Activated CD4-positive, alpha-beta T cell treated with anti-CD3 and anti-CD28 coated beads, Interleukin-2, amount 50 U/mL, for 4 hours (primary cell): ENCODE measurements at places on chromosomes 5 and 9.

DNA sequence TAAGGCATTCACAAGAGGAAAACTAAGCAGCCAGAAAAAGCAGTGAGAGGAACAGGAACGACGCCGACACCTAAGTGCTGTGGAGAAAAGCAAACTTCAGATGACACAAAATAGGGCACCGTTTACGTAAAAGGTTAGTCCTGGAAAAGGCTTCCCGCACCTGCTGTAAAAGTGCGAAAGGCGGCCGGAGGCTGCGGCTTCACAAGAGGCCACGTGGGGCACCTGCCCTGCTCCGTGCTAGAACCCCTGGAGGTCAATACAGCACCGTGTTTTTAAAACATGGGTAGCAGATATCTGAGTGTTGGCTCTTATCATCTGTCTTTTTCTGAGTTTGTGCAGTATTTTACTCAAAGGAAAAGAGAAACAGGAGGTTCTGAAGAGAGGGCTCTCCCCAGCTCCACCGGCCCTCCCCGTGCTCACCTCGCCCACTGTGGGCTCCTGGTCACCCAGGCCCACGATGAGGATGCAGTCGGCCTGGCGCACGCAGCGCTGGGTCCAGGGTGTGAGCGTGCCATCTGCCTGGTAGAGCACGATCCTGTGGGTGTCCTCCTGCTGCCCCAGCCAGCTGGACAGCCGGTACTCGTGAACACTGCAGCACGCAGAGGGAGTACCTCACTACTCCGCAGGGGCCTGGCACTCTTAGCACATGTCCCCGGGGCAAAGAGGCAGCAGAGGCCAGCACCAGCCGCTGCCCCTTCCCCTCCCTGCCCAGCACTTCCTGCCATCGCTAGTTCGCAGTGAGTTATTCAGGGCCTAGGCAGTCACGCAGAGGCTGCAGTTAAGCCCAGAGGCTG lies 21.0 kb upstream of the NSMF start:
- DNase-seq, result no peak

- no peak for DNase-seq
These were observed 43.2 kb downstream of the MRPL36 start for GRCh38 chr5:1756481-1756880.

- DNase-seq, result no peak
These were observed 2.4 kb downstream of the CD180 start for GRCh38 chr5:67194166-67194565.

DNA sequence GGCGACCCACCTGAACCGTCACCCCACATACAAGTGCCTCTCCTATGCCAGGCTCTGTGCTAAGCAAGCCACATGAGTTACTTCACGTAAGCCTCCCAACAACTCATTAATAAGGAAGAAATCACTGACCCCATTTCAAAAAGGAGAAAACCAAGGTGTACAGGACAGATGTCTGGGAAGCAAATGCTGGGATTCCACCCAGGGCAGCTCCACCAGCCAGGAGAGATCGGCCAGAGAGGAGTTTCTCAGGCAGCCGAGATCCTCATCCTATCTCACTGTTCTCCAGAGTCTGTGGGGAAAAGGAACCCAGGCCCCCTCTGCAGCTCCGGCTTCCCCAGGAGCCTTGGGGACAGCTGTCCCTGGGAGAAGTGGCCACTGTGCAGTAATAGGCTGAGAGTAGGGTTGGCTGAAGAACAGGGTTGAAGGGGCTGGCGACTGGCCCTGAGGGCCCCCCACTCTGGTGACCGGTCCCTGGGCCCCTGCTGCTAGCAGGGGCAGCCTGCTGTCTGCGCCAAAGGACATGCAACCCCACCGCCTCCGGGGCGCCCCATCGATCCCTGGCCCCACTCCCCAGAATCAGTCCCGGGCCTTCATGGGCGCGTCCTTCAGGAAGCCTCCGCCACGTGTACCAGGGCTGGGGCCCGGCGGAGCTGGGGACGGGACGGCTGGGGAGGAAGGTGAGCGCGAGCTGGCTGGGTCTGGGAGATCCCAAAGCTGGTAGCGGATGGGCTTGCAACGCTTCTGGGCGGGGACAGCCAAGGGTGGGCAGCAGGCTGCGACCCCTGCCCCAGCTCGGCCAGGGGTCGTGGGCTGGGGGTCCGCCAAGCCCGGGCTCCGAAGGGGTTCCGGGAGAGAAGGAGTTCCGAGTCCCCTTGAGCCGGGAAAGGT lies 44.1 kb upstream of the STXBP1 start:
- DNase-seq, result peak; percentile 16

- DNase-seq, result no peak
These were observed 290.5 kb downstream of the BNC2 start for GRCh38 chr9:16579872-16580432.

DNA sequence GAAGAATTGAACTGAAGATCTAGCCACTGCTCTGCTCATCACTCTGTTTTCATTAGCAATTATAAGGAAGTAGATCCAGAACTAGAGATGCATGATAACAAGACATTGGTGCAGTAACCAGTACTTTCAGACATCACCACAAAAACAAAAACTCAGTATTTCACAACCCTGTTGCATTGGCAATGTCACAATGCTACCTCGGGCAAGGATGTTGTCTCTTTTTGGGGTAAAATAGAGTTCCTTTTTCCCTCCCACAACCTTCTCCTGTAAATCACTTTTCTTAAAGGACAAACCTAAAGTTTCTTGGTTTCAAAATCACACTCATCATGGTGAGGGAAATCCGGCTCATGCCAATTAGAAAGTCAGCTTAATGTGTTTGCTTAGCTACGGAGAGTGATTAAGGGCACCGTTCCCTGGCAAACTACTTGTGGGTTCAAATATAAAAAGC lies 420.1 kb upstream of the MEF2C start:
- DNase-seq, result no peak

DNA sequence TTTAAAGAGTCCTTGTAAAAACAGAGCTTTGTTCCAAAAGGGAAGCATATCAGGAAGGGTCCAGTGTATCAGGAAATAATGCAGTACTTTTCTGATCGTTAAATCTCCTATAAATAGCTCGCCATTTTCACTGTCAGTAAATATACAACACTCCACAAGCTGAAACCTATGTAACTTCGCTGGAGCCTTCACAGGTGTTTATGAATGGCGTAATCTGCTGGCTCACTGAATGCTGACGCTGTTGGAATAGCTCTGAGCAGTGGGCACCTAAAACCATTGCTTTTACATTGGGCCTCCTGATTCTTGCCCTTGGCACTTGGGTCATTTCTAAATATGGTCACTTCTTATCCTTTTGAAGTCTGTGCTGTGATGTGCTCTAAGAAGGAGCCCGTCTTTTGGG lies 4.3 kb downstream of the SHC3 start:
- DNase-seq, result no peak

GRCh38 chr5:168159425-168159824 lies 132.0 kb upstream of the WWC1 start:
- no peak for DNase-seq

- DNase-seq, result no peak
These were observed 414.0 kb downstream of the NFIB start for GRCh38 chr9:13899924-13900323.

DNA sequence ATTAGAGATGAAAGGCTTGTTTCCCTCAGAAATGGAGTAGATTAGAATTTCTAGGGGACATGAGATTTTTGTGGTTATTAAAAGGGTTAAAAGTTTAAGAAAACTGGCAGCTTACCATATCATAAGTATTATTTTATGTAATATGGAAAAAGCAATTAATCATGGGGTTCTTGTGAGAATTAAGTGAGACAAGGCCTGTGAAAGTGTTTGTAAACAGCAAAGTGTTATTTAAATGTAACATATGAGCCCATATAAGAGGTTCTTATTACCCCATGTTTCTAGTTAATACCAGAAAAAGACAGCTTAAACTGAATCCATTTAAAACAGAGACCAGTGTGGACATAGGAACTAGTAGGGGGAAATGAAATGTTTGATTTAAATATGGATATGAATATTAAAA lies 241.1 kb upstream of the PIK3R1 start:
- DNase-seq, result no peak

DNA sequence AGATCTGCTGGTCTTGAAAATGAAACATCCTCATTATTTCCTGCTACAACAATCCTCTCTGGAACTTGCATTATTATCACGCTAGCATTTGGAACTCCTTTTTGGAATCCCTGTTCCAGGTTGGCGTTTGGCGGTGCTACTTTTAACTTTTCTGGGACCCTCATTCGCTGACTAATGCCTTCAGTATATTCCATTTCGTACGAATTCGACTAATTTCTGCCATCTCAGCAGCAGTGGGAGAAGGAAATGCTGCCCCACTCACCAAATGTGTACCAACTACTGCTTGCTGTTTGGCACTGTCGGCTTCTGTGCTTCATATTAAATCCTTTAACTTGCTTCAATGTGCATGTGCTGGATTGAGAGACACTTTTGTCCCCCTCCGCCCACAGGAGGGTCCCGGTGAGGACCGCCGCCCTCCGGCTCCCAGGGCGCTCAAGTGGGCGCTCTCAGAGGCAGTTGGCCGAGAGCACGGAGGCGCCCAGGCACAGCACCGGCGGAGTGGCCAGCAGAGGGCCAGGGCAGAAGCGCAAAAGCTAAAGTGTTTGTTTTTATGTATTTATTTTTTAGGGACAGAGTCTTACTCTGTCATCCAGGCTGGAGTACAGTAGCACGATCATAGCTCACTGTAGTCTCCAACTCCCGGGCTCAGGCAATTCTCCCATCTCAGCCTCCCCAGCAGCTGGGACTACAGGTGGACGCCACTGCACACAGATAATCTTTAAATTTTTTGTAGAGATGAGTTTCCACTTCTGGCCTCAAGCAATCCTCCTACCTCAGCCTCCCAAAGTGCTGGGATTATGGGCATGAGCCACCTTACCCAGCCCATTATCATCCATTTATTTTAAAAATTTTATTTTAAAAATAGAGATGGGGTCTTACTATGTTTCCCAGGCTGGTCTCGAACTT lies 11.9 kb downstream of the PDE6A start:
- no peak for DNase-seq

DNA sequence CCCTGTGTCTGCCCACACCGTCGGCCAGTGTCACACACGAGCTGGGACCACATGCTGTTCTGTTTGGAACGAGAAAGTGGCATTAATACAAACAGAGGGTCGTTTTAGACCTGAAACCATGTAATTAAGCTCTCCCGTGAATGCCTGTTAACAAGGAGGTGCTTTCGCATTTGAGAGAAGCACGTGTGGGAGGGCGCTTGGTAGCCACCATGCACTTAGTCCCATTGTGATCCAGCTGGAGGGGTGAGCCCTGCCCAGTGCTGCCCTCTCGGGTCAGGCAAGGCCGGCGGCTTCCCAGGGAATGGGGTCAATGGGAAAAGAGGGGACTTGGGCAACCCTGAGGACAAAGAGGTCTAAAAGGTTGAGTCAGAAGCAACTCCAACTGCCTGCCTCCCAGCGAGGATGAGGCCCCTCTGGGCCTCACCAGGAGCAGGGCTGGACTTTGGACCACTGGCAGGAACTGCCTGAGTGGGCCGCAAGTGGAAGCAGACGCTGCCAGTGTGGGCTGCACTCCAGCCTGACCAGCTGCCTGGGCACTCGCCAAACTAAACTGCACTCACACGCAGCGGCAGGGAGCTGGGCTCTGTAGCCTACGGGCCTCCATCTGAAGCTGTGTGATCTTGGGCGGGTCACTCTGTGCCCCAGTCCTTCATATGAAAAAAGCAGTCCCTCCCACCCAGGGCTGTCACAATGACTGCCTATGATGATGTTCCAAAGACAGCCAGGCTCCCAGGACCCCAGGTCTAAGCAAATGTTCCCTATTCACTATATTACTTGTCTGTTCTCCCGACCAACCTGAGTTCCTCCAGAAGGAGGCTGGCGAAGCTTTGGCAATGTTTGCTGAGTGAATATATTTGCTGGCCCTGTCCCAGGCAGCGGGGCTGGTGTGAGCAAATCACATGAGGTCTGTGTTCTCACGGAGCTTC lies 195.7 kb downstream of the CDK5RAP2 start:
- no peak for DNase-seq

DNA sequence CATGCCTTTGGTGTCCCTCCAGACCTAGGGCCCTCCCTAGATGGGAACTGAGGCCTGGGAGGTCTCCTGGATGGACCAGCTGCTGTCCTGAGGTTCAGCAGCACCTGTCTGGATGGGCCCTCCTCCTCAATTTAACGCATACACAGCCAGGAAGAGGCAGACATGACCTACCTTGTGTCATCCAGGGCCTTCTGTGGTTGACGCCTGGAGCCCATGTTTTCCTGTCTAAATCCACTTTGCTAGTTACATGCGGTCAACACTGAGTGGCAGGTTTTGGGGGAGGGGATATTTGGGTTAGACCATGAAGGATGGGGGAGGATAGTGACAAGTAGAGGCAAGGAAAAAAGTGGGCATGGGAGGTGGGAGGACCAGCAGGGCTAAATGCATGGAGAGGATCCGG lies 3.1 kb upstream of the STC2 start:
- no peak for DNase-seq

DNA sequence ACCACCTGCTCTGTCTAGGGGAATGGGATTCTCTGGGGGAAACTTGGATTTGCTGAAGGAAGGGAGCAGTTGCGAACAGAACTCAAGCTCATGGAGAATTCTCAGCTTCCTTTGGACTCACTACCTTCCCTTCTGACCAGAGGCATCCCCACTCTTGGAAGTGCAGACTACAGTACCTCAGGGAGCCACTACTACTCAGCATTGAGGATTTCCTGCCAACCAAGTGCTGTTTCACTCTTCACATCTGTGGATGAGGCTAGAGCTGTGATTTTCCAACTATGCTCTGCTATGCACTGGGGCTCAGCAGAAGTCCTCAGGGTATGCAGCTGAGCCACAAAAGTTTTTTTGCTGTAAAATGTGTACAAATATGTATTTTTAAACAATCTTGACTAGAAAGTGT lies 43.9 kb downstream of the MACROH2A1 start:
- no peak for DNase-seq

DNA sequence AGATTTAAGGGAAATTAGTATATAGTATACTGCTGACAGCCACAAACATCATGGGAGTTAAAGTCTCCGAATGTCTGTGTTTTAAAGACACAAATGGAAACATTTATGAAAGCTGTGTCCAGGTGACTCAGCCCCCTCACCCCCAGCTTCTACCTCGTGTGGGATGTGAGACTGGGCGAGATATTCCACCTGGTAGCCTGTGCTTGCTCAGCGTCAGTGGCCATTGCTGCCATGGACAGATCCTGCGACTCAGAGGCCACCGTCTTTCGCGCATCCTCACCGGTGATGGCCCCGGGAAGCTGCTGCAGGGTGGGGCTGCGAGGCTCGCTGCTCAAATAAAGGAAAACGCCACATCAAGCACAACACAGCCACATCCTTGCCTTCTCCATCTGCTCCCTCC lies 31.2 kb upstream of the EXOC3 start:
- no peak for DNase-seq
